CD4-positive, alpha-beta T cell treated with Interleukin-2 at 100 ng/mL for 4 hours (primary cell): ENCODE measurements at places on chromosomes 13 and 19.
A peak's percentile ranks its signal among the peaks of the same experiment; 100 is the strongest.

GRCh38 chr19:18432275-18433014 lies 5.5 kb downstream of the ISYNA1 start:
- no peak for DNase-seq

DNA sequence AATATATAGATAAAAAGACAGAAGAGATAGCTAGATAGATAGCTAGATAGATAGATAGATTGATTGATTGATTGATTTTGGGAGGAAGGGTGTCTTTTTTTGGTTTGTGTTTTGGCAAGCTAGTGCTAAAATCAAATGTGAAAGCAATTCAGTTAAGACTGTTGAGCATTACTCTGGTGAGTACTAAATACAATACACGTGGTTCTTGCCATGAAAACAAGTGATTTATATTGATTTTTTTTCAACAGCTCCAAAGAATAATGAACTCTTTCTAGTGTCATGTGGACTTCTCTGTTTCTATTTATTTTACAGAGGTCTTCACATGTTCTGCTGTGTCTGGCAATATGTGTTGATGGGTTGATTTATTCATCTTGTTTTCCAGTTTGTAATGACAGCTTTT lies 172.0 kb downstream of the POU4F1 start:
- DNase-seq = no peak

GRCh38 chr13:50214514-50214913 lies 199.3 kb downstream of the KCNRG start:
- peak; percentile 15 for DNase-seq

- no peak for DNase-seq
Measured at GRCh38 chr13:45256254-45256653, 55.4 kb upstream of the KCTD4 start.

GRCh38 chr19:51135004-51135403 lies 7.1 kb upstream of the SIGLEC7 start:
- no peak for DNase-seq

GRCh38 chr13:50675651-50676050 lies 167.8 kb downstream of the DLEU7 start:
- DNase-seq = no peak

GRCh38 chr13:59532405-59532804 lies 631.3 kb downstream of the DIAPH3 start:
- no peak for DNase-seq

DNA sequence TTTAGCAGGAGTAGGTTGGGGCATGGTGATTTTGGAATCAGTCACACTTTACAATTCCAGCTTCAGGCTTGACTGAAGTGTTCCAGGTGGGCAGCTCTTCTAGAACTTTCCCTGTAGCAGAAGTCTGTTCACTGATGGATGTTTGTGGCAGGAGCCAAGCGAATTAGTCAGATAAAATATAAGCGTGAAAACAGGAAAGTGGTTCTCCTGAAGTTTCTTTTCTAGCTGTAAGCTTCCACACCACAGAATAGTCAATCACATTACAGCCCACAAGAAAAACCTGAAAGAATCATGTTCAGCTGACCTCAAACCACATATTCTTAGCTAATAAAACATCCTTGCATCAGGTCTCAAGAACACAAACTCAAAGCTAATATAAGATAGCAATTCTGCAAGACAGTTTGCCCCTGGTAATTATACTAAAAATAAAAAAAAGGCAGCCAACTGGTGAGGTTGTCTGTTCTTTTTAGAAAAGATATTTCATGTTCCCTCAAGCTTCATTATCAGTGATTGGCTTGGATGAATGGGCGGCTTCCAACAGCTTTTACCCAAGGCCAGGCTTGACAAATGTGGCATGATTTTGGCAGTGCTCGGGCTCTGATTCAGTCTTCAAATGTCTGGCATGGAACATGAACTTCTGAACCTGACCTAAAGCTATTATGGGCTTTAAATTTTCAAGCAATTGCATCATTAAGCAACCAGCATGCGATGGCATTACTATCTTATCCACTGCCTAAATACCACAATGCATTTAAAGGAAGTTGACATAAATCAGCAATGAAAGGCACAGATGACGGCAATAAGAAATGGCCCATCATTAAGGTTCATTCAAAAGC lies 136.8 kb downstream of the DCLK1 start:
- no peak for DNase-seq

GRCh38 chr19:30943101-30943843 lies 406.0 kb downstream of the TSHZ3 start:
- DNase-seq = no peak

GRCh38 chr13:28181413-28181812 lies 43.1 kb downstream of the PAN3 start:
- no peak for DNase-seq

- DNase-seq = no peak
Measured at GRCh38 chr13:111401755-111402154, 81.3 kb downstream of the TEX29 start.

- peak; percentile 37 for DNase-seq
Measured at GRCh38 chr19:55216461-55217198, 7.3 kb upstream of the PTPRH start.

DNA sequence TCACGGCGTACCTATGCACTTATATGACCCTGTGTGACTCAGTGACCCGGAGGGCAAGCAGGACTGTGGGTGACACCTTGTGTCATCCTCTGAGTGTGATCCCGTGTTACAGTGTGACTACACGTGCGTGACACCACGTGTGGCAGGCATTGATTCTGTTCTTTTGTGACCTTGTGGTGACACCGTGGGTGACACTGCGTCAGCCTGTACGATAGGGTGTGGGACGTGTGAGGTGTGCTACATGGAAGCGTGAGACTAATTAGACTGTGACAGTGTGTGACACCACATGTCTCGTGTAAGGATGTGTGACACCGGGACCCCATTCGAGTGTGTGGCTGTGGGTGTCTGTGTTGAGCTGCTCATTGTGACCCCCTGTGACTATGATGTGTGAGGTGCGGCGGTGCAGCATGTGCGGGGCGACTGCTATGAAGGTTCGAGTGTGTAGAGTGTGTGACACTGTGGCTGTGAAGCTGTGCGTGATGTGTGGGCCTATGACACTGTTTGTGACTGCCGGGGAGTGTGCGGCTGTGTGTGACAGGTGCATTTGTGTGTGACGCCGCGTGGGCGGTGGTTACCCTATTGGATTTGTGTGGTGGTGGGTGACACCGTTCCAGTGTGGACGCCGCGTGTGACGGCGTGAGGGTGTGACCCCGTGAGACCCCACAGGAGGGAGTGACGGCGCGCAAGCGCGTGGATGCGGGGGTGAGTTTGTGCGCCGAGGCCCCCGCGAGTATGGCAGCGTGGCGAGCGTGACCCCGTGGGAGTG lies 399 bp upstream of the SPTBN4 start:
- DNase-seq = peak; percentile 88

- DNase-seq = no peak
Measured at GRCh38 chr13:75804605-75805004, 168.5 kb downstream of the LMO7 start.

DNA sequence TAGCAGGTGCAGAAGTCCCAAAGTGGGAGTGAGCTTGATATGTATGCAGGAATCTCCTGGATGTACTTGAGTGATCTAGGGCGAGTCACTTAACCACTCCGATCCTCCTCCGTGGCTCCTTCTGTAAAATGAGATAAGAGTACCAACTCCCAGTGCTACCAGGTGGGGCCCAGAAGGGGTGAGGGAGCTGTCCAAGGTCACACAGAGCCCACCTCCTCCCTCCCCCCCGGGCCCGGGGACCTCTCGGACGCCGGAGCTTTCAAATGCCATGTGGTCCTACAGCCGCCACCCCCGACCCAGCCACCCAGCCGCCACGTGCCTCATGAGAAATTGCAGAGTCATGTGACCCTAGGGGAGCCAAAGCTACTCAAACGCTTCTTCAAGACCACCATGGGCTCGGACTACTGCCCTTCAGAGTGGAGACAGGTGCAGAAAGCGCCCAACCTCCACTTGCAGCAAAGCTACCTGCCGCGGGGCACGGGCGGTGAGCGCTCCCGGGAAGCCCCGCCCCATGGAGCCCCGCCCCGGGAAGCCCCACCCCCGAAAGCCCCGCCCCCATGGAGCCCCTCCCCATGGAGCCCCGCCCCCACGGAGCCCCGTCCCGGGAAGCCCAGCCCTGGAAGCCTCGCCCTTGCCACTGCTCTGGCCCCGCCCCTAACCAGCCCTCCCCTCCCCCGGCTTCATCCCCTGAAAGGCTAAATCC lies 10.1 kb upstream of the ZNF358 start:
- no peak for DNase-seq

DNA sequence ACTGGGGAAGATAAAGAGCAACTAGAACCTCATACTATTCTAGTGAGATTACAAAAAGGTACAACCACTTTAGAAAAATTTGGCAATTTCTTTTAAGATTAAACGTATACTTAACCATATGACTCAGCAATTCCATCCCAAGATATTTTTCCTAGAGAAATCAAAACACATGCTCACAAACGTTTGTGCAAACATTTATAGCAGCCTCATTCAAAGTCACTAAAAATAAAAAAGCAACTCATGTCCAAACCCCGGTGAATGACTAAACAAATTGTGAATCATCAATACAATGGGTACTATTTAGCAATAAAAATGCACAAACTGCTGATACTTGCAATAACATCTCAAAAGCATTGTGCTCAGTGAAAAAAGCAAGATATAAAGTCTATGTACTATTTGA lies 121.5 kb downstream of the FRY start:
- DNase-seq = no peak

- no peak for DNase-seq
Measured at GRCh38 chr13:35512271-35512920, 35.9 kb upstream of the MAB21L1 start.

DNA sequence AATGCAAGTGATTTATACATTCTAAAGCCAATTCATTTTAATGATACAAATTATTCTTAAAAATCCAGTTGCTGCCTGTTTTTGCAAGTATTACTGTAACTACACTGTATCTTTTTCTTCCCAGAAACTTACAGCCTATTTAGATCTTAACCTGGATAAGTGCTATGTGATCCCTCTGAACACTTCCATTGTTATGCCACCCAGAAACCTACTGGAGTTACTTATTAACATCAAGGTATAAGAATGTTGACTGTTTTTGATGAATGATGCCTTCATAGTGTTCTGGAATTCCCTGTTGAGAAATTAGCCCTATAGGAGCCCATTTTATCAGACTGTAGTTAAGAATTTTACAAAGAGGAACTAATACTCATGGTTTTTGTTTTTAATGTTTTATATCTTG lies 25.0 kb downstream of the ITM2B start:
- no peak for DNase-seq

- peak; percentile 81 for DNase-seq
Measured at GRCh38 chr13:73984949-73985691, 149.1 kb downstream of the KLF12 start.

GRCh38 chr19:37127999-37128820 lies 44.3 kb downstream of the ZNF585A start:
- no peak for DNase-seq

DNA sequence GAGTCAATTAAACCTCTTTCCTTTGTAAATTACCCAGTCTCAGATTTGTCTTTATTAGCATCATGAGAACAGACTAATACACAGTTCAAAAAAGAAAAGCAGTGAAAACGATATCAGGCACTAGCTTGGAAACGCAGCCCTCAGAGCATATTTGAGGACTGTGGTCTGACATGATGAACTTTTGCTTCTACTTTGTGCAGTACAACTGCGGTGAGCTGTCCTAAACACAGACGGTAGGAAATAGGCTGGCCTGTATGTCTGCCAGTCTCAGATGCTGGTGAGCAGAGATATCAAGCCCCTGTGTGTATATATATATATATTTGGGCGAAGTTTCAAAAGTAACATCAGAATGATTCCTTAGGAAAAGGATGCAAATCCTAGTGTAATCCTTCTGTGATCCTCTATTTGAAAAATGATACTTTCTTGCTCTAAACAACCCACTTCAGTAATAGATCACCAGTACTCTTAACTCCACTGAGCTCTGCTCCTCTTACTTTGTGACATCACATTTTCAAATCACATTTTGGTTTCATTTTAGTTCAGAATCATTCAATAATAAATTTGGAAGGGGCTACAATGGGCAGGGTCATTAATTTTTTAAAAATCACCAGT lies 74.4 kb downstream of the TNFRSF19 start:
- no peak for DNase-seq

- no peak for DNase-seq
Measured at GRCh38 chr13:96837809-96838208, 156.5 kb downstream of the OXGR1 start.
